ENCODE measurements at places on chromosomes 3 and 15. TPM values are rescaled to one million over a fixed set of nuclear protein-coding genes. Genes with fewer than 3 reads are reported as not detected.
A peak's percentile ranks its signal among the peaks of the same experiment; 100 is the strongest.

GRCh38 chr3:111581403-111582119 lies 13.6 kb downstream of the ZBED2 start:
- no peak for DNase-seq

DNA sequence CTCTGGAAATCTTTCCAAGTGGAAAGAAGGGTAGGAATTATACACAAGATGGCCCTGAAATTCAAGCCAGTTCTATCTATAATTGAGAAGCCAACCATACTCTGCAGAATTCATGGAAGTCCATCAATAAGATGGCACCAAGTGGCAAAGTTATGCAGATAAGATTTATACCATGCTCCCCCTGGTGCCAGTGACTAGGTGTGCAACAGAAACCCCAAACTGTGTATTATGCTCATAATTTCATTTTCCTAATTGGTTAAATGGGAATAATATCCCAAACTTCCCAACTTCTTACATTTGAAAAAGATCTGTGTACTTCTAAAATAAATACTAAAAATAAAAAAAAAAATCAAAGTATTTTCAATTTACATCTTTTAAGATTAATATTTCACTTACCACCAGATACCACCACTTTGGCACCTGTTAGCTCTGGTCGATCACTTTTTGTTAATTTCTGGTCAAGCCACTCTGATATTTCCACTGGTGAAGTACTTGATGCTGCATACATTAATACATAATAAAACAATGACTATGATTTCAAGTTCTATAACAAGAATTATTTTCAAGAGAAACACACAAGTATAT lies 25.9 kb downstream of the ETFA start:
- DNase-seq = peak; percentile 17

Gene SCN5A
- not detected for total RNA-seq

GRCh38 chr3:46575577-46576222 lies 9.6 kb upstream of the LRRC2 start:
- DNase-seq = no peak

Gene GOLGA6L7
- total RNA-seq = not detected

DNA sequence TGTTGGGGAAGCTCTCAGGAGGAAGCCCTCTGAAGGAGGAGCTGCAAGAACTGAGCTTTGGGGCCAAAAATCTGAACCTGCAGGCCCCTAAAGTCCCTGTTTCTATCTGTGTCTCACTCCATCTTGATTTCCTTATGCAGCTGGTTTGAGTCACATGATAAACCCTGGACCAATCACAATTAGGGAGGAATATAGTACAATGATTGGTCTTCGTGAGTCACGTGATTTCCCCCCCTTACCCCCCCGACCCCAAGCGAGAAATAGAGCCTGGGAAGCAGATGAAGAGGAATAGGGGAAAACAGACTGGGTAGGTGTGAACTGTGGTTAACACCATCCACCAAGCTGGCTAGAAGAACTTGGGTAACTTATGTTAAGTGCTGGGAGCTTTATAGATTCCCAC lies 12.9 kb downstream of the CRABP1 start:
- DNase-seq = no peak

GRCh38 chr3:20503394-20504082 lies 317.5 kb upstream of the SGO1 start:
- no peak for DNase-seq

Gene ISL2
- total RNA-seq = 0.26 TPM

- no peak for DNase-seq
These were observed 59.8 kb downstream of the SFMBT1 start for GRCh38 chr3:52986049-52986448.

DNA sequence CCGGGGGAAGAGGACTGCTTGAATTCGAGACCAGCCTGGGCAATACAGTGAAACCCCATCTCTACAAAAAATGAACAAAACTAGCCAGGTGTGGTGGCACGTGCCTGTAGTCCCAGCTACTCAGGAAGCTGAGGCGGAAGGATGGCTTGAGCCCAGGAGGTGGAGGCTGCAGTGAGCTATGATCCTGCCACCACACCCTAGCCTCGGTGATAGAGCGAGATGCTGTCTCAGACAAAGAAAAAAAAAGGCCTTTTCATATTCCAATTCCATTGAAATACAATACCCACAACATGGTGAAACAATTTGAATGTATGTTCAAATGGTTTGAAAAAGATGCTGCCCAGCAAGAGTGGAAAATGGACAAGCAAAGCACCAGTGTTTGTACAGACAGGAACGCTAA lies 61.8 kb upstream of the ZNF148 start:
- DNase-seq = no peak

Gene KLHL6
- under 0.01 TPM for total RNA-seq

GRCh38 chr15:80151148-80151547 lies 1.7 kb upstream of the FAH start:
- no peak for DNase-seq
